Peyer's patch (tissue), 4 donors: ENCODE measurements at places on chromosomes 2 and 18.

- DNase-seq = no peak
Measured at GRCh38 chr2:232833830-232834229, 36.2 kb upstream of the SNORC start.

DNA sequence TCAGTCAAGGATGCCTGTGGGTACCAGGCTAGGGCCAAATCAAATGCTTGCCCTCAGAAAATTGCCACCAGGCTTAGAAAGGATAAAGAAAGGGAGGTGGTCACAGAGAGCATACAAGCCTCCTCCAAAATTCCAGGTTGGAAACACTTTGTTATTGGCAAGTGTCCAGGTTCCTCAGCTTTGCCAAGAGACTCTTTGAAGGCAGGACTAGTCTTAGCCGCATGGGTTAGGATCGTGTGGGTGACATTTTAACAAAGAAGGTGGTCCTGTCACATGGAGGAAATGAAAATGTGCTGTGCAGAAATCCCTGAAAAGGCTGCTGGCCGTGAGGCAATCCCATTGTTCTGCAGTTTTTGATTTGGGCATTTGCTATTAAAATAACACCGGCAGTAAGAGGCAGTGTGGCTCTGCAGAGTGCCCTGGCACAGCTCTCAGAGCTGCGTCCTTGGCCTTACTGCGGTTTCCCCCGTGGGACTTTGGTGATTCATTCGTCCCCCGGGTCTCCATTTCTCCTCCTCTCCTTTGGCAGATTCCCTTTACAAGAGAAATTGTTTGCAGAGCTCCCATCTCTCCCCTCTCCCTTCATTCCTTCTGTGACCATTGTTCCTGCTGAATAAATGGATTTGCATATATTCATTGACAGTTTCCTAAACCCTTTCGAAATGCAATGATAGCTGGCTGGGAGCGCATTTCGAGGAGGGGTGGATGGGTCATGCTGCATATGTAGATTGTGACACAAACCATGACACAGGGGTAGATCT, 187.3 kb downstream of the VAPA start:
- DNase-seq = no peak

- peak; percentile 17 for DNase-seq
Measured at GRCh38 chr2:217974389-217975005, 28.3 kb downstream of the TNS1 start.

- no peak for DNase-seq
Measured at GRCh38 chr2:107595749-107596148, 230.9 kb upstream of the RGPD4 start.

- DNase-seq = no peak
Measured at GRCh38 chr18:61196750-61197149, 136.5 kb upstream of the CDH20 start.

GRCh38 chr2:39780825-39781600, 2.0 kb upstream of the THUMPD2 start:
- DNase-seq = no peak

GRCh38 chr2:45585267-45585861, 25.7 kb downstream of the SRBD1 start:
- no peak for DNase-seq

GRCh38 chr2:219059725-219060682, 717 bp downstream of the IHH start:
- peak; percentile 55 for DNase-seq

DNA sequence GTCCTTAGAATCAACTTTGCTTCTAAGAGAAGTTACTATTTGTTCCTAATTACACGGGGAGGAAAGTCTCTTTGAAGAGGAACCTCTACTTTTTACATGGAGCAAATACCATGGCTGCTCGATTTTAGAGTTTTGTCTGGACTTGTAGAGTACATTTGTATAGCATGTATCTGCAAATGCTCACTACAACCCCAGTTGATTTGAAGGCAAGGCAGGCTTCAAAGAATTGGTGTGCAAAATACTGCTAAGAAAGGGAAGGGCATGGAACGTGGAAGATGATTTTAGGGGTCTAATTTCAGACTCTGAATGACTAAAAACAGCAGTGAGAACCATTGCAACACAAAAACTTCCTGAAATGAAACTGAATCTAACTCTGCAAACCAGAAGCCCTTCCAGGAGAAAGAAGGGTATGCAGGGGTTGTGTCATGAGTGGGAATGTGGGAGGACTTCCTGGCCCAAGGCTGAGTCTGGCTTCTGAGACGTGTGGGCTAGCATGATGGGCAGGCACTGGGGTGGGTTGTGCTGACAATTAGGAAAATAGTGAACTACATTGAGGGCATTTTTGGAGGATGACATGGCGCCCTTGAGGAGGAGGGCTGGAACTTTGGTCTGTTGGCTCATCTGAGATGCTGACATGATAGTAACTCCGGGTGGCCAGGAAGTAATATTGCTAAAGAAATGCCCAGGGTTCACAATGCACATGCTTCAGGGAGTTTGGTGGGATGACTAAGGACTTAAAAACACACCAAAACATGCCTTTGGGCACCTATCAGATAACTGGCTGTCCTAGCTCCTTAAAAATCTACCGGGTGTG, 18.9 kb upstream of the IL1R2 start:
- no peak for DNase-seq

GRCh38 chr2:72116081-72116533, 31.6 kb downstream of the CYP26B1 start:
- no peak for DNase-seq

DNA sequence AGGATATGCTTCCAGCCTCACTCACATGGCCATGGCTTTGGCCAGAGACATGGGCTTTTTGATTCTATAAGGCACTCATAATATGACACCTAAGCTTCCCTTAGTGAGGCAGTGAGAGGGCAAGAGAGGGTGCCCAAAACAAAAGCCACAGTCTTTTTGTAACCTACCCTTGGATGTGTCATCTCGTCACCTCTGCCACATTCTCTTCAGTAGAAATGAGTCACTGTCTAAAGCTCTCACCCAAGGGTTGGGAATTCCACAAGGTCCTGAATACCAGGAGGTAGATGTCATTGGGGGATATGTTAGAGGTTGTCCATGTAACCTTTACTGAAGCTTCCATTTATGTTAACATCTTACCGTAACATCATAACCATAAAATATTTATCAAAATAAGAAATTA, 108.4 kb downstream of the ALMS1 start:
- DNase-seq = no peak

- DNase-seq = no peak
Measured at GRCh38 chr18:48942554-48943261, 8.1 kb downstream of the SMAD7 start.

DNA sequence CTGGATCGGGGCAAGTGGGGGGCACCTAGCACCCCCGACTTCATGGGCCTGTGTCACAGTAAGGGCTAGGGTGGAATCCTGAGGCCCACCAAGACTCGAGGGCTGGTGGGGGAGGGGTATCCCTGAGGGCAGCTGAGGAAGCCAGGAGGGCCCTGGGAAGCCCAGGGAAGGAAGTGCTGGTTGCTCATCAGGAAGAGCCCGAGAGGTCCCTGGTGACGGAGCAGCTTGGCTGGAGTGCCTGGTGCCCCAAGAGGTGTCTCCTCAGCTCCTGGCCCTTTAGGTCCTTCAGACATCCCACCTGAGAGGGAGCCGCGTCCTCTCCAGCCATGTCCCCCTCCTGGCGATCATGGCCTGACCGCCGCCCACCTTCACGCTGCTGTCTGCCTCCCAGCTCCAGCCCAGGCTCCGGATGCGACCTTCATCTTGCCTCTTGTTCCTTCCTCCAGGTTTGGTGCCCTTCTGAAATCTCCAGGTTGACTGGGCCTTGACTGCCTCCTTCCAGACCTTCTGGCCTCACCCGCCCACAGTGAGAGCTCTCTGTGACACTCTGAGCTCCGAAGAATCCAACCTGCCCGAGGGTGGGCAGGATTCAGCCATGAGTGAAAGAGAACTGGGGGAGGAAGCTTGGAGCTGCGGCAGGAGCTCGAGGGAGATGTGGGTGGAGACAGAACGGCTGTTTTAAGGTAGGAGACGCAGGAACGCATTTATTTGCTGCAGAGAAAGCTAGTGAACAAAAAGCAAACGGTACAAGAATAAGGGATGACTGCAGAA, 42.7 kb upstream of the SEMA4C start:
- no peak for DNase-seq

DNA sequence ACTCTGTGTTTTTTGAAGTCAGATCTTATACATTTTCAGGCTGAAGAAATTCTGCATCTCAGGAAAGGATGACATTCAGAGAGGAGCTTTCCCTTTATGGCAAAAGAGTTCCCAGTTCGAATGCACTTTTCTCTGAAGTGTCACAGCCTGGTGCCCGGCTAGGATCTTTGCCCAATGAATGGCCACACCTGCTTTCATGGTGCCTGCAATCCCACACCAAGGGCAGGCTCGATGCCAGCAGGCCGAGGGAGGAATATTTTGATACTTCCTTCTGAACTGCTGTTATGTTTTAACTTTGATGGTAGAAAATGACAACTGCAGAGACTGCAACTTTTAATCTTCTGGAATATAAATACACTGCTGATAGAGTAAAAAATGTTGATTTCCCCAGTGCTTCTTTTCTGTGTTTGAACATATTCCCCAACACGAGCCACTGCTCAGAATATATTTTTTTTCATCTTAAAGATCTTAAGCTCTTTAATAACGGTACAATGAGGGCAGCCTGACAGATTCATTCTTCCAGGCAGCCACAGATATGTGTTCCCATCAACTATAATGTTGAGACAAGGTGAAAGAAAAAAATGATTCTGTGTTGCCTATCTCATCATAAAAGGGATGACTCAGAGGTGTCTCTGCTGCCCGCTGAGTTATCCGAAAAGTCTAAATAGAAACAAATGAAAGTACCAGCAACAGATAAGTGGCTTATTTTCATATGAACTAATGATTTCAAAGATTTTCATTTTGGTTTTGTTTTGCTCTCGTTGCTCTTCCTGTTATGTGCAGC, 848.5 kb downstream of the DCDC2C start:
- no peak for DNase-seq

DNA sequence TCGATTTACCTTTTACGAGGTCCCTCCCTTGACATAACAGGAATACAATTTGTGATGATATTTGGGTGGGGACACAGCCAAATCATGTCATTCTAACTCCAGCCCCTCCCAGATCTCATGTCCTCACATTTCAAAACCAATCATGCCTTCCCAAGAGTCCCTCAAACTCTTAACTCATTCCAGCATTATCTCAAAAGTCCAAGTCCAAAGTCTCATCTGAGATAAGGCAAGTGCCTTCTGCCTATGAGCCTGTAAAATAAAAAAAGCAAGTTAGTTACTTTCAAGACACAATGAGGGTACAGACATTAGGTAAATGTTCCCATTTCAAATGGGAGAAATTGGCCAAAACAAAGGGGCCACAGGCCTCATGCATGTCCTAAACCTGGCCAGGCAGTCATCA, 381.1 kb downstream of the PIK3C3 start:
- no peak for DNase-seq

- no peak for DNase-seq
Measured at GRCh38 chr2:30296496-30296895, 65.2 kb downstream of the LBH start.

DNA sequence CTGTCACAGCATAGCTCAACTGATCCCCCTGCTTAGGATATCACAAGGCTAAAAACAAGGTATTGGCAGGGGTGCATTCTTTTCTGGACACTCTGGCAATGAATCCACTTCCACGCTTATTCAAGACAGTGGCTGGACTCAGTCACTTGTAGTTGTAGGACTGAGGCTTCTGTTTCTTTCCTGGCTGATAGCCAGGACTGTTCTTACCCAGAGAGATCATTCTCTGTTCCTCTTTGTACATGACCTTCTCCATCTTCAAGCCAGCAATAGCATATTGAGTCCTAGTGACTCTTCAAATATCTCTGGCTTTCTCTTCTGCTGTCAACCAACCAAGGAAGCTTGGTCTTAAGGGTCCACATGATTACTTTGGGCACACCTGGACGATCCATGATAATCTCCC, 241.3 kb downstream of the RBM43 start:
- no peak for DNase-seq

- no peak for DNase-seq
Measured at GRCh38 chr2:226403369-226403768, 396.3 kb downstream of the IRS1 start.

- no peak for DNase-seq
Measured at GRCh38 chr18:73959352-73959751, 188.3 kb downstream of the FBXO15 start.

- no peak for DNase-seq
Measured at GRCh38 chr18:31695989-31696388, 11.6 kb upstream of the B4GALT6 start.

DNA sequence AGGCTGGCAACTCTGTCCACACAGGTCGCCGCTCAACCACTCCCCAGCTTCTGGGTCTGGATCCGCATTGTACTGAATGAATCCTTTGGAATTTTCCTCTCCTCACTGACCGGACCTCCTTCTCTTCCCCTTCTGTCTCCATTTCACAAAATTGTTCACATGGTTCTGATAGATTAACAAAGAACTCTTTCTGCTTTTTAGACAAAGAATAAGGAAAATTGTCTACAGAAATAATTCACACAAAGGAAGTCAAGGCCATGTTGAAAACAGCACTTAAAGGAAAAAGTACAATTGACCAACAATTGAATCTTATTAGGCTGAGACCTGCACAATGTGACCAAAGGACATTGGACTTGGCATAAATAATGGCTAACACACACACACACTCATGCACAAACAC, 73.6 kb upstream of the GLI2 start:
- no peak for DNase-seq

DNA sequence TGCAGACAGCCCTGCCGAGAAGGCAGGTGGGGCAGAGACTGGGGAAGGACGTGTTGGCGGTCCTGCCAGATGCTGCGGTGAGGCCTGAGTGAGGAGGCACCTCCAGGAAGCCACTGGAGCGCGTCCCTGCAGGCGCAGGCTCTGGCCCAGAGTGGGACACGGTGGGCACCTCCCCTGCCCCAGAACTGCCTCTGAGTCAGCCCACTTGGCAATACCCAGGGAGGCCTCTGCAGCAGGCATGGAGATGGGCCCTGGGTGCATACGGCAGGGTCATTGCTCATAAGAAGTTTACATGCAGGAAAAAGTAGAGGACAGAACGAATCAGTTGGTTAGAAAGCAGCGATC, 195.9 kb downstream of the TFCP2L1 start:
- no peak for DNase-seq

DNA sequence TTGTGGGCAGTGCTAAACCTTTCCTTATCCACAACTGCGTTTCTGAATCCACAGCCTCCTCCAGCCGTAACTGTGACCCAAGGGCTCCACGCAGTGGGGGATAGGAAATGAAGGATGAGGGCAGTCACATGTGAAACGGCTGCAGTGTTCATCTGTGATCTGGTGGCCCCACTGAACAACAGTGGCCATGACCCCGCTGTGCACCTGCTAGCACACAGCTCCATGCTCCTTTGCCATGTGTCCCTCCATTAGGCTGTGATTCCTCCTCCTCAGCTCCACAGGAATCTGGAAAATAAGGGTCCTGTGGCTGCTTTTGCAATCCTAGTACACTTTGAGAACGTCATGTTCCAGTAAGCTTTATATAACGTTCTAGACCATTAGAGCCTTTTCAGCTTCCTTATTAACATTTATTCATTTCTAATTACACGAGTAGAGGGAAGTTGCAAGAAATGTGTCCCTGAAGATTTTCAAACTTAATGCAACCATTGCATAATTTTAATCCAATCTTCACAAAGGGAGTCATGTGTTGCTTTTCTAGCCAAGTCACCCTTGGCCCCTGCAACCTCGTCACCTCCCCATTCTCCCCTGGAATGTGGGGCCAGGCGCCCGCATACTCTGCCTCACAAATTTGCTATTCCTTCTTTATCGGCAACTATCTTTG, 7.1 kb upstream of the NAPG start:
- DNase-seq = no peak
